ENCODE measurements at places on chromosomes 12 and 14.
A peak's percentile ranks its signal among the peaks of the same experiment; 100 is the strongest.

DNA sequence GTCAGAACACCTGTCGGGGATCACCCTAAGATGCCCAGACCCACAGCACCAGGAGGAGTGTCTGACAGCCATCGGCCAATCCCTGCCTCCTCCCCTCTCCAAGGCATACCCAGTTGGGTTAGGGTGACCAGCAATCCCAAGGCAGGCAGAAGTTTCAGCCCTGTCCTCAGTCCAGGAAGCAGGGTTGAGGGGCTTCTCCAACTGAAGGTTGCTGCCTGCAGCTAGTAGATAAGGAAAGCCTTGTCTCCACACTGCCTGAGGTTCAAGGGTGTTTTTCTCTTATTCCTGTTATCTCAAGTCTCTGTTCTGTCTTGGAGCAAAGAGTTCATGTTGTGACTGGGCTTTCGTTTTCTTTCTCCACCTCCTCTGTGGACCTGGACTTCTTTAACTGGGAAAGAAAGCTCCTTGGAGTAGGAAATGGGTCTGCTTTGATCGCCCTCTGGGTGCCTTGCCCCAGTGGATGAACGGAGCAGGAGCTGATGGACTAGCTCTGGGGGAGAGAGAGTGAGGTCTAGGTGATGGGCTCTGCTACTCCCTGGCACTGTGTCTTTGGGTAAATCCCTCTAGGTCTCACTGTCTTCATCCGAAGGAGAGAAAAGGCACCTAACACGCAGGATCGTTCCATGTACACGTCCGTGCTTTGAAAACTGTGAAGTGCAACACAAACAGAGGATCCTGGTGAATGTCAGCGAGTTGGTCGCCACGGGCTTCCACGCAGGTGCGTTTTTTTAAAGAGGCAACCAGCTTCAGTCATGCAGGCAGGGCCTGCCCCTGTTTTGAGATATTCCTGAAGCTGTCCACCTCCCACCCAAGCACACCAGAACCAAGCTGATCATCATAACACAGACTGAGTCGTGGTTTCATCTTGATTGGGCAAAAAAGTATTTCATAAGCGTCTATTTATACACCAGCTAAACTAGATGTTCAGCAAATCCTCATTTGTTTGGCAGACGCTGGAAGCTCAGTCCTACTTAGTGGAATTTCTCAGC is 52.5 kb upstream of the FOXN3 start:
- no peak for DNase-seq

DNA sequence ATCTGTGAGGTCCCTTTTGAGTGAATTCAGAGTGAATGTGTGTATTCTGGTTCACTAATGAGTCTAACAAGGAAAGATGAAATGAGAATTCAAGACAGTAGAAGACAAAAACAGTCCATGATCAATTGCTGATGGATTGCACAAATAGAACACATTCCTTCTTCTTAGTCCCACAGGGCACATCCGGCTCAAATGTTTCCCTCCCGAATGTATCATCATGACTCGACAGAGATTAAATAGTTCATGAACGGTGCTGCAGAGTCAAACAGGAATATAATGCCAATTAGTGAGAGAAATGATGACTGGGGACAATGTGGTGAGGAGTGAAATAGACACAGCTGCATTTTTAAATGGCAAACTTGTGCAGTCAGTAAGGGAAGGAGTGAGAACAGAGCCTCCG is 11.5 kb upstream of the SFSWAP start:
- DNase-seq = no peak

- DNase-seq = no peak
These were observed 25.3 kb downstream of the VASH1 start for GRCh38 chr14:76786601-76787000.

- peak; percentile 32 for DNase-seq
These were observed 94.4 kb upstream of the PLEKHG7 start for GRCh38 chr12:92608151-92609091.

GRCh38 chr12:113867258-113867657 is 98.9 kb downstream of the RBM19 start:
- no peak for DNase-seq

GRCh38 chr14:33561488-33562175 is 389.2 kb downstream of the EGLN3 start:
- no peak for DNase-seq

- no peak for DNase-seq
These were observed 45.2 kb upstream of the MYL2 start for GRCh38 chr12:110965574-110965973.

- no peak for DNase-seq
These were observed 179.8 kb upstream of the DYRK2 start for GRCh38 chr12:67468549-67469245.

DNA sequence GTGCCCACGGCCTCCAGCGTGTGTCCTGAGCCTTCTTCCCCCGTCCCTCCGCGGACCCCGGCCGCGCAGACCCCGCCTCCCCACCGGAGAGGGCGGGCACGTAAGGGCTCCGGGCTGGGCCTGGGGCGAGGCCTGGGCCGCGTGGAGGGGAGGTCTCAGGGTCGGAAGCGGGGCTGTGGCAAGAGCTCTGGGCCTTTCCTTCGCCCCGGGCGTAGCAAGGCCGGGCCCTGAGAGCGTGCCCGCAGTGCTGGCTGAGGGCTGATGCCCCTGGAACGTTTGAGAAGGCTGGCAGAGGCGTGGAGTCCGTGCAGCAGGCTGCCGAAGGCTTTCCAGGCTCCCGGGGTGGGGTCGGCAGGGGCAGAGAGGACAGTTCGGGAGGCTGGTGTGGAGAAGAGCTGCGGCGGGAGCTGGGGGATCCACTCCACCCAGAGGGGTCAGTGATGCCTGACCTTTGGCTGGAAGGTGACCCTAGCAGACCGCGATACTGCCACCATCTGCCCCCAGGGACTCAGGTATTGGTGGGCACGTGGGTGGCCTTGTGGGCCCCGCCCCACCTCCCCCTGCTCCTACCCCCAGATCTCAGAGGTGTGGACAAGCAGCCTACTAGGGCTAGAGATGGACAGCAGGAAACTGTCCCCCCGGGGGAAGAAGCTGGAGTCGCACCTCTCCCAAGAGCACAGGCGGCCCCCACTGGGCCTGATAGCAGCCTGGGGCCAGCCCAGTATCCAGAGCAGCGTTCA is 558 bp downstream of the TEX22 start:
- DNase-seq = no peak

- no peak for DNase-seq
These were observed 2.9 kb upstream of the SETD1B start for GRCh38 chr12:121800694-121801594.

- no peak for DNase-seq
These were observed 64.1 kb downstream of the ITPR2 start for GRCh38 chr12:26768611-26769603.

GRCh38 chr12:22821985-22822384 is 197.0 kb downstream of the ETNK1 start:
- no peak for DNase-seq

- DNase-seq = no peak
These were observed 50.9 kb upstream of the VASH1 start for GRCh38 chr14:76710056-76711010.

GRCh38 chr14:99725774-99726537 is 41.9 kb downstream of the CYP46A1 start:
- DNase-seq = no peak

- DNase-seq = no peak
These were observed 43.2 kb upstream of the BMAL2 start for GRCh38 chr12:27289414-27289813.

DNA sequence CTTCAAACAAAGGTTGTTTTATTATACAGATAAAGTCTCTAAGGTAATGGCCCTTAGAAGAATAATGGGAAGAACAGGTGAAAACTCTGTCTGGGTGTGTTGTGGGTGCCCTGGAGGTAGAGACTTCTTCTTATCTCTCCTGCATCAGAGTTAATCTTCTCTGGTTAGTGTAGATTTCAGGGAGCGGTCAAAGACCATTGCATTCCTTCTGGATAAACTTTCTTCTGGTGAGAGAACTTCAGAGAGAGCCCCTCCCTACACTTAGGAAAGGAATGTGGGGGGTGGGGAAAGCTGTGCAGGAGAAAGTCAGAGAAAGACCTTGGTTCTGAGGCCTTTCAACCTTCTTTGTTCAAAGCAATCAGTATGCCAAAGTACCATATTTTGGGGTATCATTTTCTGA is 658.5 kb downstream of the DIO2 start:
- no peak for DNase-seq
